ENCODE measurements at places on chromosomes 12 and 14.
A peak's percentile ranks its signal among the peaks of the same experiment; 100 is the strongest.

- DNase-seq: no peak
Measured at GRCh38 chr14:63448841-63449240, 94.3 kb downstream of the PPP2R5E start.

GRCh38 chr12:11855983-11856374 lies 206.5 kb downstream of the ETV6 start:
- DNase-seq: no peak

DNA sequence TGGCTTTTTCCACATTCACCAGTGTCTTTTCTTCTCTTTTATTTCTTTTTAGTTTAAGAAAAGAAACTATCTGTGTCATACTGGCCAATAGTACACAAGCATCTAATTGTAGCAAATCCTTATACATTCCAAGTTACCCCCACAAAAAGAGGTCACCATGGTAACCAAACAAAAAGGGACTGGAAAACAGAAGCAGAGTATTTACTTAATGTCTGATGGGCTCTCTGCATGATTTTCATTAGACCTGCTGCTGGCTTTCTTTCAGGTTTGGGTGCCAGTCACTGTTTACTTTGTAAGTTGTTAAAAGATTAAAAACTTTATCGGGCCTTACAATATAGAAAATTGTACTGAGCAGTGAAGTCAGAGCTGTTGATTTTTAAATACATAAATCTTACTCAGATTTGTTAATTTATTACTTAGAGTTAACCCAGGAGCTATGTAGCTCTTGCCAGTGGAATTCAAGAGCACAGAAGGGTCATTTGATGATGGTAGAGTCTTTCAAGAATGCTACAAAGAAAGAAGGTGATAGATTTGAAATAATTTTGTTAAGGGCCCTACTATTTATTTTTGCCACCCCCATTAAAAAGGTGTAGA lies 123.9 kb downstream of the BRMS1L start:
- DNase-seq: no peak

DNA sequence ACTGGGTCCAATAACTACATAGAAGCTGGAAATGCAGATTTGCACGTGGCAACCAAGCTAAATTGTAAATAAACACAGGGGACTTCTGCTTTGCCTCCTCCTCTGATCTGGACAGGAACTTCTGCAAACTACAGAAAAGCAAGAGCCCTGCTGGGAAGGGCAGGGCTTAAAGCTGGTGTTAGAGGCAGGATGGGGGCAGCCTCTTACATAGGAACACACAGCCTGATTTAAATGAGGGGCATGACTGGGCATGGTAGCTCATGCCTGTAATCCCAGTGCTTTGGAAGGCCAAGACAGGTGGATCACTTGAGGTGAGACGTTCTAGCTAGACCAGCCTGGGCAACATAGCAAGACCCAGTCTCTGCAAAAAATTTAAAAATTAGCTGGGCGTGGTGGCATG lies 46.7 kb downstream of the ERH start:
- no peak for DNase-seq

GRCh38 chr14:106652494-106652893 lies 1126.1 kb downstream of the TMEM121 start:
- DNase-seq: no peak

GRCh38 chr14:55434805-55435174 lies 5.6 kb downstream of the TBPL2 start:
- no peak for DNase-seq

GRCh38 chr14:94373708-94374107 lies 14.7 kb downstream of the SERPINA1 start:
- no peak for DNase-seq

DNA sequence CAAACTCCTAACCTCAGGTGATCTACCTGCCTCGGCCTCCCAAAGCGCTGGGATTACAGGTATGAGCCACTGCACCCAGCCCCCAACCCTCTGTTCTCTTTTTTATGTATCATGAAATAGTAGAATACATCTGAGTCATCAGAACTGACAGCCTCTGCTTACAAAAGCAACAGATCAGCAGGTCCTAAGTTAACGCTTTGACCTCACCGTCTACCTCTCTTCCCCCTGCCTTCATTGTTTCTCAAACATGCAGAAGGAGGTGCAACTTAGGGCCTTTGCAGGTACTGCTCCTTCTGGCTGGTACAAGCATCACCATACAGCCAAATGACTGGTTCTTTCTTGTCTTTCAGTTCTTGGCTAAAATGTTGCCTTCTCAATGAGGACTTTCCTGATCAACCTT lies 249.2 kb downstream of the PAWR start:
- DNase-seq: no peak

DNA sequence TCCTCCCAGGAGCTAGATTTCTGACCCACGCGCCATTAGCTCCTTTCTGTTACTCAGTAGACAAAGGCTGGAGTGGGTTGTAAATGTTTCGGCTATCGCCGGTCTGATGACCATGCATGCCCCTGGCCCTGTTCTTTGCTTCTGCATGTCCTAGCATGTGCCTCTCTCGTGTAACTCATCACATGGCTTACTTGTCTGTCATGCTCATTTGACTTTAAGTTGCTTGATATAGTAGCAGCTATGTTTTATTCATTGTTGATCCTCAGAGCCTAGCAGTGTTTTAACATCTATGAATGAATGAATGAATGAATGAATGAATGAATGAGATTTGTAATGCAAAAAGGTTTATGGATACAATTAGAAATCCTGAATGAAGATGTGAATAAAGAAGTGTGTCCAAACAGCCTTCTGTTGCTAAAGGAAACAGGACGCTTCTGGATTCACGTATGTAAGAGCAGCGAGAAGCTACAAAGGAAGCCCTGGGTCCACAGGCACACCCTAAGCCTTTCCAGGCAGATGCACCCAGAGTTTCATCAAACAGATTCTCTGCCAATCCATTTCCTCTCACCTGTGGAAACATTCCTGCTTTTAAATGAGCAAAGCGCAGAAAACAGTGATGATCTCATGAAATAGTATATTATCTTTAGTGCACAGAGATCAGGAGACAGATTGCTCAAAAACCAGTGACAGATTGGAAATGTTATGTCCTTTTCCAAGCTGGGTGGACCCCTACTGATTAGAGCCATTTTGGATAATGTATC lies 3.4 kb downstream of the GSG1 start:
- no peak for DNase-seq

- no peak for DNase-seq
Measured at GRCh38 chr14:65279958-65280357, 132.6 kb upstream of the FUT8 start.

DNA sequence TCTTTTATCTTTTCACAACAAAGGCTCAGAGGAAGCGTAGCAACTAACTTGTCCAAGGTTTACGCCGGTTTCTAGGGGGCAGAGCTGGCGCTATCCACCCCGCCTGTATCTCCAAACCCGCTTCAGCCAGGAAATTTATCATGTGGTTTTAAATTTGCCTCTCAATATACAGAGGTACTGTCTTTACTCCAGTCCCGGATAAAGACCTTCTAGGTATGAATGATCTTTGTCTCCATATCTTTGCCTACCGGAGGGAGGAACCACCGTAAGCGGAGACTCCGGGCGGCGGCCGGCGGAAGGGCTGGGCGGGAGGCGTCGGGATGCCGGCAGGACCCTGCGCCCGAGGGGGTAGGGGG lies 693 bp upstream of the RIMKLB start:
- DNase-seq: no peak

DNA sequence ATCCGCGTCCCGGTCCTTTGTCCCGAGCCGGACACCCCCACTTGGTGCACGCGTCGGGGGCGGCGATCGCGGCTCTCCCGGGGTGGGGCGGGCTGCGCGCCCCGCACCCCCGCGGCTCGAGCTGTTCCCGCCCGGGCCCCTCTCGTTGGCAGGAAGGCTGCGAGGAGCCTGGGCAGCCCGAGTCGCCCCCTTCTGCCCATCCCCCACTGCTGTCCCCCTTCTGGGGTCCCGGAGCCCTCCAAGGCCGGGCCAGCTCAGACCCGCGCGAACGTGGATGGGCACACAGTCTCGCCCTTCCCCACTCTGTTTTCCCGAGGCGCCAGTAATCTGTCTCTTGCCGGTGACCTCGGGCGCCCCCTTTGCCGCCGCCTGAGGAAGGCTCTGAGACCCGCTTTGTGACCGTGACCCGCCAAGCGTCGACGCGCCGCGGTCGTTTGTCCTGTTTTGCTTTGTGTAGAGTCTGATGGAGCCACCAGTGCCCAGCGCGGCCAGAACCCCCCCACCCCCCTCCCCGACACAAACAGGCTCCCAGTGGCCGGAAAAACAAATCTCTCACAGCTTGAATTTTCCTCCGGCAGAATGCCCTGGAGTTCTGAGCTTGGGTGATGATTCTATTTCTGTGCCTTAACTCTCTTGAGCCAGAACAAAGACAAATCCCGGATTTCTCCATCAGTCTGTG lies 610 bp downstream of the C14orf132 start:
- peak; percentile 34 for DNase-seq

- no peak for DNase-seq
Measured at GRCh38 chr12:105474672-105475071, 144.2 kb downstream of the C12orf75 start.

DNA sequence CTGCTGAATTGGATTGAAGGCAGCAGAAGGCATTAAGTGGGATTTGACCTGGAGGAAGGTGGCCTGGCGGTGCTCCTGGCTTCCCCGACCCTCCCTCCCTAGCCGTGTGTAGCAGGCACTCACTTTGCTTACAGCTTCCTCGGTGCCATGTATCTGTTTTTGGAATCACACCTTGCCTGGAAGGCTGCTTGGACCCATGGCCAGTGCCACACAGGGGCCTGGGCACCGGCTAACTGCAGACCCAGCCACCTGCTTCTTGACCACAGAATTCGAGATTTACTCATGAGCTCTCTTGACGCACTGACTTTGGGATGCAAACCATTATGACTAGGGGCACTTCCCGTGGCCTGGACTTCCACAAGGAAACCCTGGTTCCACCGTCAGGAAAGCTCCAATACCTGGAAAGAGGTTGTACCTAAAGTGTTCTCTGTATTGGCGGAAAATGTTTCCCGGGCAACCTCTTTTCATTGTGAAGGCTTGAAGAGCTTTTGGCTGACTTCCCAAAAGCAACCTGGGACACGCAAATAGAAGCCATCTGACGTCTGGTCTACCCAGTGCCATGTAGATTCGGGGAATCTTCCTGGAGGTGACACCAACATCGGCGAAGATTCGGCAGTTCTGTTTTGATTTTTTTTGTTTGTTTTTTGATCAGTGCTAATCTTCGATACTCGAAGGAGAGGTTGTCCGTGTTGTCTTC lies 125.6 kb upstream of the RTL1 start:
- DNase-seq: no peak

DNA sequence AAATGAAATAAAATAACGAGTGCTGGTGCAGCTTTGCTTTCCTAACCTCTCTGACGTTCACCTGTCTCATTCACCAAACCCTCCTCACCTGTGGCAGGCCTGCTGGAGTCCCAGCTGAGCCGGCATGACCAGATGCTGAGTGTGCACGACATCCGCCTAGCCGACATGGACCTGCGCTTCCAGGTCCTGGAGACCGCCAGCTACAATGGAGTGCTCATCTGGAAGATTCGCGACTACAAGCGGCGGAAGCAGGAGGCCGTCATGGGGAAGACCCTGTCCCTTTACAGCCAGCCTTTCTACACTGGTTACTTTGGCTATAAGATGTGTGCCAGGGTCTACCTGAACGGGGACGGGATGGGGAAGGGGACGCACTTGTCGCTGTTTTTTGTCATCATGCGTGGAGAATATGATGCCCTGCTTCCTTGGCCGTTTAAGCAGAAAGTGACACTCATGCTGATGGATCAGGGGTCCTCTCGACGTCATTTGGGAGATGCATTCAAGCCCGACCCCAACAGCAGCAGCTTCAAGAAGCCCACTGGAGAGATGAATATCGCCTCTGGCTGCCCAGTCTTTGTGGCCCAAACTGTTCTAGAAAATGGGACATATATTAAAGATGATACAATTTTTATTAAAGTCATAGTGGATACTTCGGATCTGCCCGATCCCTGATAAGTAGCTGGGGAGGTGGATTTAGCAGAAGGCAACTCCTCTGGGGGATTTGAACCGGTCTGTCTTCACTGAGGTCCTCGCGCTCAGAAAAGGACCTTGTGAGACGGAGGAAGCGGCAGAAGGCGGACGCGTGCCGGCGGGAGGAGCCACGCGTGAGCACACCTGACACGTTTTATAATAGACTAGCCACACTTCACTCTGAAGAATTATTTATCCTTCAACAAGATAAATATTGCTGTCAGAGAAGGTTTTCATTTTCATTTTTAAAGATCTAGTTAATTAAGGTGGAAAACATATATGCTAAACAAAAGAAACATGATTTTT lies 17.1 kb upstream of the AMN start:
- DNase-seq: no peak

DNA sequence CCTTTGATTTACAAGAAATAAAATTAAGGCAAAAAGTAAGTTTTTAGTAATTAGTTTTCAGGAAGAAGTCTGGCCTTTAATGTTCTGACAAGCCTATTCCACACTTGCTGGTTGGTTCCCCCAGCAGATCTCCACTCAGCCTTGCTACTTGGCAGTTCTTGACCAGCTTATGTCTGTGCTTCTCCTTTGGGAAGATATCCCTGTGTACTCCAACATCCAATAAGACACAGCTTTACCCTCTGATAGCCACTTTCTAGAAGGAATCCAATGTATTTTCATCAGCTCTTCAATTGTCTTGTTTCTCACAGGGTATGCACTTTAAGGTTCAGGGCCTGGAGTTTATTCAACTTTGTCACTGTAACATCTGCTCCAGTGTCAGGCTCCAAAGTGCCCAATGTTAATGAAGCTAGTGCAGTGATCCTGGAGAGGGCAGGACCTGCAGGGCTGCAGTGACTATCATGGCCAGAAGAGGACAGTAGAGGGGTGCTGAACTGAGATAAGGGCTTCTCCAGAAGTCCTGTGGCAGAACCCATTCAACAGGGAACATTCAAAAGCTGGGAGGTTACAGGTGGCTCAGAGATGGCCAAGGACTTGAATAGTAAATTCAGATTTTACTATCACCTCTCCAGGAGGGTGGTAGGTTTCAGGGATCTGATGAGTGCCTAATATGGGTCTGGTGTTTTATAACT lies 22.9 kb downstream of the JKAMP start:
- DNase-seq: no peak

- peak; percentile 80 for DNase-seq
Measured at GRCh38 chr14:90522571-90523191, 125.9 kb downstream of the CALM1 start.

DNA sequence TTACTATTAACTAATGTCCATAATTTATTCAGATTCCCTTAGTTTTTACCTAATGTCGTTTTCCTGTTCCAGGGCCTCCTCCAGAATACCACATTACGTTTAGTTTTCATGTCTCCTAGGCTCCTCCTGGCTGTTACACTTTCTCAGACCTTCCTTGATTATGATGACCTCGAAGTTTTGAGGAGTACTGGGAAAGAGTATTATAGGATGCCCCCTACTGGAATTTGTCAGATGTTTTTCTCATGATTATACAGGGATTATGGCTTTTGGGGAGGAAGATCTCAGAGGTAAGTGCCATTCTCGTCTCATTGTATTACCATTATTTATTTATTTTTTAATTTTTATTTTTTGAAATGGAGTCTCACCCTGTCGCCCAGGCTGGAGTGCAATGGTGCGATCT lies 17.7 kb upstream of the C1S start:
- DNase-seq: no peak

- no peak for DNase-seq
Measured at GRCh38 chr12:5522432-5523335, 90.8 kb downstream of the NTF3 start.

- no peak for DNase-seq
Measured at GRCh38 chr12:93702707-93703315, 25.6 kb downstream of the CRADD start.
